Tibial artery (tissue), 4 donors: ENCODE measurements at places on chromosomes 12 and 14.

GRCh38 chr12:65925626-65926025, 101.3 kb downstream of the HMGA2 start:
- DNase-seq = no peak

DNA sequence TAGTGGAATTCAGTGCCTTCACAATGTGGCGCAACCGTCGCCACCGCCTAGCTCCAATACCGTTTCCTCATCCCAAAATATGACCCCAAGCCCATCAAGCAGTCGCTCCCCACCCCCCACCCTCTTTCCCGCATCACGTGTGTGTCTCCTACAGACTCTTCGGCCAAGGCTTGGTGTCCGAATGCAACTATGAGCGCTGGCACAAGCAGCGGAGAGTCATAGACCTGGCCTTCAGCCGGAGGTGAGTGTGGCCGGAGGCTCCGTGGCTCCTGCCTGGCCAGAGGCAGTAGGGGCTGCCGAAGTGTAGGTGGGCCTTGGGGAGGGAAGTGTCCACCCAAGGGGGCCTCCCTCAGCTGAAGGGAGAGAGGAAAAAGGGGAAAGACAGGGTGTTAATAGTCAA, 15.8 kb downstream of the CYP46A1 start:
- DNase-seq = no peak

- no peak for DNase-seq
Observed at GRCh38 chr12:131217024-131217586, 263.4 kb downstream of the ADGRD1 start.

DNA sequence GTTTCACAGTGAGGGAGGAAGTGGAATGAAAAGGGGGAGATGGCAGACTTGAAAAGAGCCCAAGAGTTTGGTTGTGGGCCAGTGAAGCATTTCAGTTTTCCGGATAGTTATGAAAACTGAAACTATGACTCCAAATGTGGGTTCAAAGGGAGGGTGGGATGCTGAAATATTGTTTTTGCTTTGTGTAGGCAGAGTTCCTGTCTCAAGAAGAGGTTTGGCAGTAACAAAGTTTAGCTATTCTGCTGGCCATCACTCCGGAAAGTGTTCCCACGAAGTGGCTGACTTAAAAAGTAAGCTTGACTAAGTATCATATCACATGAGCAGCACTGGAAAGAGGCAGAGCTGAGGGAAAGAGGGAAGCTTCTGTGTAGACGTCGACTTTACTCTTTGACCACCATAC, 85.2 kb downstream of the CAND1 start:
- DNase-seq = no peak

- no peak for DNase-seq
Observed at GRCh38 chr14:24734917-24735500, 101.0 kb upstream of the GZMB start.

DNA sequence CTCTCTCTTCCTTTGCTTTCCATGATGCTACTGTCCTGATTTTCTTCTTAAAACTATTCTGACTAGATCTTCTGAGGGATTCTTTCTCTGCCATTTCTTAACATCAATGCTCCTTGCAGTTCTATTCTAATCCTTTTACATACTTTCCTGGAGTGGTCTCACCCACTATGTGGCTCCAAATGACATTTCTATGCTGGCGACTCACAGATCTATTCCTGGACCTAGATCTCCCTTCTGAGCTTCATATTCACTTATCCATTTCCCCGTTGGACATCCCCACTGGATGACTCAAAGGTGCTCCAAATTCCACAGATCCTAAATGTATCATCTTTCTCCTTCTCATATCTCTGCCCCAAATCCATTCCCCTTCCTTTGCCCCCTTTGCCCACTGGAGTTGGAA, 4.1 kb downstream of the TEP1 start:
- DNase-seq = no peak

- no peak for DNase-seq
Observed at GRCh38 chr12:89529738-89530137, 3.9 kb upstream of the POC1B start.

DNA sequence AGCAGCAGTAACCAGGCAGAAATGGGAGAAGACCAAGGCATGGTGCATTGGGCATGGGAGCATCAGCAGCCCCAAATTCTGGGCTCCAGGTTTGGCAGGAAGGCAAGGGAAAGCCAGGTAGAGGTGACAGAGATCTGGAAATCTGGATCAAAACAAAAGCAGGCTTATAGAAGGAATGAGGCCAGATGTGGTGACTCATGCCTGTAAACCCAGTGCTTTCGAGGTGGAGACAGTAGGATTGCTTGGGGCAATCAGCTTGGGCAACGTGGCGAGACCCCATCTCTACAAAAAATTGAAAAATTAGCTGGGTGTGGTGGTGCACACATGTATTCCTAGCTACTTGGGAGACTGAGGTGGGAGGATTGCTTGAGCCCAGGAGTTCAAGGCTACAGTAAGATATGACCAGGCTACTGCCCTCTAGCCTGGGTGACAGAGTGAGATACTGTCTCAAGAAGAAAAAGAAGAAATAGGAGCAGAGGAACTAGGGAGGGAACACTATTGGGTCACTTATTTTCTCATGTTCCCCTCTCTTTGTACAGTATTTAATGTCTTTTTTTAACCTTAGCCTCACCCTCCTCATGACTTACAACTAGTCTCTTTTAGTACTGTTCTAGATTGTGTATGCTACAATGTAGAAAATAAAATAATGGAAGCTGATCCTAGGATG, 25.1 kb downstream of the SLC4A8 start:
- DNase-seq = no peak

DNA sequence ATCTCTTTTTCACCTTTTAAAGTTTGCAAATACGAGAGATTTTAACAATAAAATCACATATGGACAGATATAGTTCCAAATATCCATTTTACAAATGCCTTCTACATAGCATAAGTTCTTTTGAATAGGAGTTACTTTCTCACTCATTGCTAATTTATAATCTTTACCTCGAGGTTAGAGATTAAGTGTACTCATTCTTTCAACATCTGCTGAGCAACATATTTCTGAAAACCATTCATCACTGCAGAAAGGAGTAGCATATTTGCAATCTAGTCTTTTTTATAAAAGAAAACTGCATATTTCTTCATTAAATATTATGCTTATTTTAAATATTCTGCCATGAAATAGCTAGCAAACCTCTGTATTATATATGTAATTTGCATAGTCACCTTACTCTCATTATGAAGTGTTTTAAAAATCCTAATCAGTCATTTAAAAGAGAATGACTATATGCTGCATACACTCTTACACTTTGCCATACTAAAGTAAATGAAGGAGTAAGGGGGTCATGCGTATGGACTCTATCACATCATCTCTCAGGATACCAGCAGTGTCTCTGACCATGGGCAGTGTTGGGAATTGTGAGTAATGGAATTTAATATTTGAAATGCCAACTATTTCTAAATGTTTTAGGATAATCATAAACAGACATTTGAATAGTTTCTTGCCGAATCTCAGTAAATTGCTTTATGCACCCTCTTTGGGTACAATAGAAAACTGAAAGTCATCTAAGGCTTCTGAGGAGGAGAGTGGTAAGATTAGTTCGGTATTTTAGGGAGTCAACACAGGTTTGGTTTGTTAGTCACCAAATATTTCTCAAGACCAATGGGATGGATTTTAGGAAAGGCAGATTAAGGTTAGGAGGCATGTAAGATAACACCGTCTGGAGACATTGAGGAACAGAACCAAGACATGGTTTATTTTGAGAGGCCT, 524.8 kb upstream of the ATP2B1 start:
- no peak for DNase-seq

DNA sequence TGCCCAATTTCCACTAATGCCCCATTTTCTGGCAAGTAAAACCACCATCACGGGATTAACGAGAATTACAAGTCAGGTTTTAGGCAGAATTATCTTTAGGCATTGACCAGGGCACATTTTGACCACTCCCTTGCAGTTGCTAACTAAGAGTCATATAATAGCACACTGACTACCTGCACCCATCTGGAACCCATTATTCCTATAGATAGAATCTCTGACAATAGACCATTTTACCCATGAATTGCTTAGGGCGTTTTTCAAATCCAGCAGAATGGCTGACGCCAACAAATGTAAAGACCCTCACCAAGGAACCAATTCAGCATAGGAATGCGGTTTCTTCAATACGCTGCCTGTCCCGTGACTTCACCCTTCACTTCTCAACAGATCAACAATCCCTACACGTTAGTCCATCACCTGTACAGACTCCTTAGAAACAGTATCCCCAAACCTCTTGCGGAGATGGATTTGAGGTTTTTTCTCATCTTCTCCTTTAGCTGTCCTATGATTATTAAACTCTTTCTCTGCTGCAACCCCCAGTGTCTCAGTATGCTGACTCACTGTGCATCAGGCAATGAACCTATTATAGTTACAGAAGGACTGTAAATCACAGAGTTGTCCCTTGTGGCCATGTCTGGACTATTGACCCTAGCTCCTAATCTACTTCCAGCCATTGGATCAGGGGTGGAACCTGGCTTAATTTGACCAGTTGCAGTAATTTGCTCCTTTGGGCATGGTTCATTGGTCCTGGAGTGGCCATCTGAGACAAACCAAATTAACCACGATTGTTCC, 177.3 kb upstream of the PLXNC1 start:
- no peak for DNase-seq

GRCh38 chr12:103273645-103274044, 222.1 kb downstream of the C12orf42 start:
- DNase-seq = no peak

DNA sequence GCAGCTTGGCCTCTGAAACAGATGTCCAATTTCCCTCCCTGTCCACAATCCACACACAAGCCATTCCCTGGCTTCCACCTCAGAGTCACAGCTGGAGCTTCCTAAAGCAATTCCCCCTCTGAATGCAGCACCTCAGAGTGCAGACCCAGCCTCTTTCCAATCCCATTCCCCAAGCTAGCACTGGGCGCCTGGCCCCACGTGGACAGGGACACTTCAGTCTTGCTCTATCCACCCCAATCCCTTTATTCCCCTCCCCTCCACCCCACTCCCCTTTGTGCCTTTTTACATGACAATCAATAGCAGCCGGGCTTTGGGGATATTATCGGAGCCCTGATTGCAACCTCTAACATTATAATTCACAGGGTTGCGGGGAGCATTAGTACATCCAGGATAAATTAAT, 292.6 kb downstream of the TTC8 start:
- DNase-seq = no peak

- DNase-seq = no peak
Observed at GRCh38 chr12:22855456-22855855, 230.5 kb downstream of the ETNK1 start.

DNA sequence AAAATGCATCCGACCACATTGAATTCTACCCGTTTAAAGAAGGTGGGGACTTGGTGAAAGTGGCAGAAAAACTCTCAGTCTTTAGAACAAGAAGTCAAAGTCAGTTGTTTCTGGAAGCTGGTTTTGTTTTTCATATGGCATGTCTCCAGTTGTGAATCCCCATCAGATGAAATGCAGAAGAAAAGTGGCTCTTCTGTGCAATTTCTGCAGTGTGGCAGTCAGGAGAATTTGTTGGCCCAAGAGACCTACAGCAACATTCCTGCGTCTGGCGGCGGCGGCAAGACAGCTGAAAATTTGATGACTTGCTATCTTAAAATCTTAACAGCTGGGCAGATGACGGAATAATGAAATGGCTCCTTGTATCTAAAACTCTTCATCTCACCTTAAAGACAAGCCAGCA, 201.5 kb downstream of the FOXN3 start:
- DNase-seq = no peak

- DNase-seq = no peak
Observed at GRCh38 chr14:93245764-93246420, 38.8 kb downstream of the UBR7 start.

- DNase-seq = no peak
Observed at GRCh38 chr12:119341020-119341419, 6.5 kb downstream of the CCDC60 start.

GRCh38 chr14:100438678-100439592, 115.8 kb downstream of the SLC25A47 start:
- DNase-seq = no peak

GRCh38 chr14:65356327-65356836, 56.1 kb upstream of the FUT8 start:
- no peak for DNase-seq

- no peak for DNase-seq
Observed at GRCh38 chr12:117692512-117692911, 276.3 kb downstream of the KSR2 start.

- DNase-seq = no peak
Observed at GRCh38 chr12:117142094-117142493, 42.9 kb upstream of the TESC start.

DNA sequence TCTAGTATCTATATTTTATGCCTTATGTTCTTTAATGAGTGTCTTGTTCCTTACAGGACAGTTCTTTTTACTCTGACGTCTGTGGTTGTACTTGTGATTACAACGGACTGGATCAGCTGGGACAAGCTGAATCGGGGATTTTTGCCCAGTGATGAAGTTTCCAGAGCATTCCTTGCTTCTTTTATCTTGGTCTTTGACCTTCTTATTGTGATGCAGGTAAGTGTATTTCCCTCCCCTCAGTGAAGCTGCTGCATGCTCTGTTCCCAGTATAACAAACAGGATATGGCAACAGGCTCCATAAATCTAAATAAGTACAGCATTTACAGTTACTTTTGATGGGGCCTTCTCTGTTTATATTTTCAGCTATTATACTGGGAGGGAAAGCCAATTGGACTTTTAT, 463.6 kb downstream of the TMEM117 start:
- DNase-seq = no peak

- no peak for DNase-seq
Observed at GRCh38 chr12:127885954-127886750, 380.8 kb upstream of the TMEM132C start.

- DNase-seq = no peak
Observed at GRCh38 chr12:110348431-110349059, 55.0 kb downstream of the ANAPC7 start.
